Omental fat pad (tissue), 4 donors: ENCODE measurements at places on chromosomes 12 and 14.

DNA sequence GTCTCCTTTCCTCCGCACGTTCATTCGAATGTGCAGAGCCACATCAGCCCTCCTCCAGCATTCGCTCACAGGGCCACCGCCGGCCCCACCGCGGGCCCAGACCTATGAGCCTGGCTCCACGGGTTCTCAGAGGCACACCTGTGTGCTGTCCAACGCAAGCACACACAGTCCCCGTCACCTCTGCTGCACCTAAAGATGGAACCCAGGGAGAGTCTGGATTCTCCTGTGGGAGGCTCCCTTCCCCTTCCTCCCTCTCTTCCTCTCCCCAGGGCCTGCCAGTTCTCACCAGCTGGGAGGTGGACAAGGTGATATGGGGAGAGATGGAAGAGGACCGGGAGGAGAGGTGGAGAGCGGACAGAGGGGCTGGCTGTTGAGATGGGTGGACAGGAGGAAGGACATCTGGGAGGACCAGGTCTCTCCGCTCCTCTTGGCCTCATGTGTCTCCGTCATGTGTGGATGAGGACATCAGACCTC is 4.9 kb upstream of the AQP6 start:
- DNase-seq = no peak

GRCh38 chr12:43957732-43958372 is 122.0 kb downstream of the TMEM117 start:
- no peak for DNase-seq

GRCh38 chr12:25152055-25152454 is 42.9 kb downstream of the DNAI7 start:
- DNase-seq = no peak

DNA sequence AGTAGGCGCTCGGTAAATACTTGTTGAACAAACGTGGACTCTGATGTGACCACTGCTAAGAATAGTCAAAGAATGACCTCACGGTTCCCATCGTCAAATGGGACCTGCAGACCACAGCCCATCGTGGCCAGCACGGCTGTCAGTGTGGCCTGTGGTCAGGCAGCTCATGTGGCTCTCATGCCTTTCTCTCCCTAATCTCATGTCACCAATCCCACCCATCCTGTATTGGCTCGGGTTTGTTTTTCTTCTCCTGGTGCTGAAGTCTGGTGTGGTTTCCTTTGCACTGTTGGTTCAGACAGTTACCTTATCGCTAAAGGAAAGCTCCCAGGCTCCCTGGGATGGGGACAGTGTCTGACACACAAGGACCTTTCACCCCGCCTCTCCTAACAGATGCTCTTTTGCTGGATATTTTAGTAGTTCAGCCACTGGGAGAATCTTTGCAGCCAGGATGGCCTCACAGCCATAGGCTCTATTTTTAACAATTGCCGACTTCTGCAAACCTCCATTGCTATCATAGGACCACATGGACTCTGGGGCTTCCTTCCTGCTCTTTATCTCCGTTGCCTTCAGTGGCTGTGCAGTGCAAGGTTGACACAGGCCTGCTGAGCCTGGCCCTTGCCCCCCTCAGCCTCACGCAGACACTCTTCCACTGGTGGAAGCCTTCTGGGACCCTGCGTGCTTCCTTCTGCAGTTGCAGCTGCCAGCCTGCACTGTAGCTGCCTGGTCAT is 293.1 kb upstream of the FKBP4 start:
- no peak for DNase-seq

GRCh38 chr12:51378749-51379148 is 12.5 kb downstream of the GALNT6 start:
- no peak for DNase-seq

GRCh38 chr12:114254998-114255397 is 150.9 kb downstream of the TBX5 start:
- no peak for DNase-seq

- DNase-seq = no peak
These were observed 32.9 kb downstream of the ARID2 start for GRCh38 chr12:45762185-45763110.

- DNase-seq = no peak
These were observed 37.3 kb upstream of the MYL2 start for GRCh38 chr12:110957652-110958051.

- no peak for DNase-seq
These were observed 164.3 kb upstream of the PDZRN4 start for GRCh38 chr12:41023836-41024235.

DNA sequence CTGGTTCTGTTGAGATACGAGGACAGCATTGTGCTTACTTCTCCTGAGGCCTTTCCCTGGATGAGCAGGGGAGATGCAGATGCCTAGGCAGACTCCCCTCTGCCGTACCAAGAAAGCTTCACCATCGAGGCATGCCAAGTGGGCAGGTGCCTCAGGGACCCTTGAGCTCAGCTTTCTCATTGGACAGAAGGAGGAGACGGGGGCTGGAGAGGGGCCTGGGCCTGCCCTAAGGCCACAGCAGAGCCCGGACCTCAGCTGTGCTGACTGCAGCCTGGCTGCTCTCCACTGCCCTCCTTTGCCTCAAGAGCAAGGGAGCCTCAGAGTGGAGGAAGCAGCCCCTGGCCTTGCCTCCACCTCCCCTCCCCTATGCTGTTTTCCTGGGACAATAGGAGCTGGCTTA is 23.4 kb downstream of the SERPINA1 start:
- no peak for DNase-seq

DNA sequence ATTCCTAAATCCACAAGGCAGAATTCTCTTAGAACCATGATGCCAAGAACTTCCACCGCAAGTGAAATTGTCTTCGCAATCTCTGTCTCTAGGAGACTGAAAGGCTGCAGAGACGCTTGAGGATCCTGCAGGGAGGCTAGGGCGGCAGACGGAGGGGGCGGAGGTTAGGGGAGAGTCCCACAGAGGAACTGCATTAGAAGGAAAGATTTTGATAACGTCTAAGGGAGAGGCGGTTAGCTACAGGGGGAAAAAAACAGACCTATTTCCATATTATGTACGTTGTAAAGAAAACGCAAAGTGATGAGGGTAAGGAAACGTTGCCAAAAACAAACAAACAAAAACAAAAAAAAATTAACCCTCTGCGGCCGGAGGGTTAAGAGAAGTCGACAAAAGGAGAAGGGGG is 595 bp downstream of the KLHL28 start:
- no peak for DNase-seq

- DNase-seq = no peak
These were observed 70.6 kb downstream of the SAMD4A start for GRCh38 chr14:54637270-54638134.

DNA sequence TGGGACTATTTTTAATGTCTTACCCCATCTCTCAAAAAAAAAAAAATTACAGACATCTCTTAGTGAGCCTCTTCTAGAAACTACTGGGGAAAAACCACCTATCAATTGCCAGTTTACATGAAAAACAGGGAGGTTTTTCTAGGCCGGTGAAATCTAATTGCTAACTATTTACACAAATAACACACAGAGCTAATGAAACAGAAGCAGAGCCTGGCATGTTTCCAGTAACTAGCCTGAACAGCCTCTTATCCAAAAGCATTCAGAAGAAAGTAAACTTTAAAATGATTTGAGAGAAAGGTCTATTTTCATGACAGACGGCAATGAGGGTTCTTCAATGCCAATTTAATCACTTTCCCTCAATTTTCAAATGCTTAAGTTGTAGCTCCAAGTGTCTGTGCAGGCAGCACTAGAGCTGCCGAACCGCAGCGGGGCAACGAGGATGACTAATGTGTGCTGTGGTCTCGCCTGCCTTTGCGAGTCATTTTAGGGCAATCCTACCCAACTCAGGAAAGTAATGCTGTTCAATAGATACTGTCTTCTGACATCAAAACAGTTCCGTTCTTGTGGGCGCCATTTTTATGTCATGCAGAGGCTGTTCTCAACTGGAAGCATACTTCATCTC is 84.6 kb downstream of the SETD3 start:
- no peak for DNase-seq

GRCh38 chr12:108875280-108875679 is 4.6 kb upstream of the DAO start:
- no peak for DNase-seq

DNA sequence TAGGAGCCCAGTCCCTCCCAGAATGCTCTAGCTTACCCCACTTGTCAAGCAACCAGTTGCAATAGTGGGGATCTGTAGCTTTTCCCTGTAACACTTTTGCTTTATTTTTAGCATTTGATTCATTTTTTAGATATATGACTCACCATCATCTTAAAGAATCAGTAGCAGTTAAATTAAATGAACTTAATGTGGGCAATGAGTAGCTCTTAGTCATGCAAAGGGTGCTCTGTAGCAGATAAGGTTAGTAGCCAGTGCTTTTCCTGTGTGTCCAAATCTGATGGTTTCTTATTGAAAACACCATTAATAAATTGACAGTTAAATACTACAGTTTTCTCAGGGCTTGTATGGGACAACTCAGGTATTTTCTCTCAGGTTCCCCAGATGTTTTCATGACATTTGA is 311.8 kb downstream of the RERGL start:
- DNase-seq = no peak

GRCh38 chr14:52789118-52789517 is 2.3 kb downstream of the GNPNAT1 start:
- DNase-seq = no peak

DNA sequence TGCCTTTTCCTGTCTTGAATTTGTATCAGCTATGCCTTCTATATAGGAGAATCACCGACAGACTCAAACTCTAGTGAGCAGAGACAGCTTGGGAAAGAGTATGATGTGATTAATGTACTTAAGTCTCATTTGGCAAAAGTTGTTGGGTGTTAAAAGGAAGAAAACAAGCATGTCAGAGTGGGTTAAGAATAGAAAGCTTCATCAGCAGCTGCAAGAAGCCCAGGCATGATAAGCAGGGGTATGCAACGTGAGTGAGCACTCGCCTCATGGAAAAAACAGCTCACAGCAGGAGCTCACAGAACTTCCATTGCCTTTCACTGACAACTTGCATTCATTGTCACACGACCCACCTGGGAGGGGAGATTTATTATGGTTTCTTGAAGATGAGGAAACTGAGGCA is 35.9 kb upstream of the WNK1 start:
- no peak for DNase-seq

- DNase-seq = no peak
These were observed 6.5 kb downstream of the DDX51 start for GRCh38 chr12:132137483-132138125.

- DNase-seq = no peak
These were observed 841.2 kb upstream of the FBXO33 start for GRCh38 chr14:40273417-40273816.

- DNase-seq = no peak
These were observed 12.6 kb upstream of the DENND5B start for GRCh38 chr12:31603546-31604009.

- DNase-seq = no peak
These were observed 126.8 kb upstream of the NCOR2 start for GRCh38 chr12:124694250-124694649.

- no peak for DNase-seq
These were observed 12.5 kb upstream of the FOXN3 start for GRCh38 chr14:89429199-89430181.

DNA sequence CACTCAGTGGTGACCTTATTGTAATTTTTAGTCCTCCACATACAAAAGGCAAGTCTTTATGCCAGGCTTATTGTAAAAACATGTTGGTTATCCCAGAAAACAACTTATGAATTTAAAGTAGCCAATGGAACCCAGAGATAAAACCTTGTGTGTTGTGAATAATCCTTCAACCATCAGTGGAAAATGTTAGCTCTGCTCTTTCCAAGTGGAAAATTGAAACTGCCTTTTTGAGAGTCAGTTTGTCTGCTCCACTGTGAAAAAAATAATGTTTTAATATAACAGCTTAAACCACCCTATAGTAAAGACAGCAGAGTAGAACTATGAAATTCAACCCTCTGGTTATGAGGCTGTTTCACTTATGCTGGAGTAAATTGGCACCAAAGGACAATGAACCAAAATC is 112.0 kb downstream of the TTLL5 start:
- DNase-seq = no peak

- no peak for DNase-seq
These were observed 442.7 kb upstream of the NOVA1 start for GRCh38 chr14:27040552-27040951.

DNA sequence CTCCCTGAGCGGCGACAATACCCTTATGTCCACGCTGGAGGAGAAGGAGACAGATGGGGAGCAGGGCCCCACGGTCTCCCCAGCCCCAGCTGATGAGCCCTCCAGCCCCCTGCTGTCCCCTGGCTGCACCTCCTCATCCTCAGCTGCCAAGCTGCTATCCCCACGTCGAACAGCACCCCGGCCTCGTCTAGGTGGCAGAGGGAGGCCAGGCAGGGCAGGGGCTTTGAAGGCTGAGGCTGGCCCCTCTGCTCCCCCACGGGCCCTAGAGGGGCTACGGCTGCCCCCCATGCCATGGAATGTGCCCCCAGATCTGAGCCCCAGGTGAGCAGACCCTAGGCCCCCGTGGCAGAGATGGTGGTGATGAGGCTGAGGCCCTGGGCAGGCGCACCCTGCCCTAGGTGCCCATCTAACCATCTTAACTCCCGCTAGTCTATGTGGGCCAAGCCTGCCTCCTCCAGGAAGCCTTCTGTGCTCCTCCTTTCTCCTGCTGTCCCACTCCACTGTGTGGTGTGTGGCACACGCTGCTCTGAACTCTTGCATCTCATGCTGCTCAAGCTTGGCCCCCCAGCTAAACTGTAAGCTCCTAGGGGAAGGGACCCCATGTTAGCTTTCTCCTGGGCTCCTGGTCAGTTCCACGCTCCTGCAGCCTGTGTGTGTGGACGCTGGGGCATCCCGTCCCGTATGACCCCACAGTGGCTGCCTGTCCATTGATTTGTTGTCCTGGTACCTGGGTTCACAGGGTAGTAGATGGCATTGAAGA is 12.1 kb downstream of the MCRS1 start:
- DNase-seq = no peak

GRCh38 chr12:47818467-47819137 is 1.1 kb downstream of the HDAC7 start:
- no peak for DNase-seq

DNA sequence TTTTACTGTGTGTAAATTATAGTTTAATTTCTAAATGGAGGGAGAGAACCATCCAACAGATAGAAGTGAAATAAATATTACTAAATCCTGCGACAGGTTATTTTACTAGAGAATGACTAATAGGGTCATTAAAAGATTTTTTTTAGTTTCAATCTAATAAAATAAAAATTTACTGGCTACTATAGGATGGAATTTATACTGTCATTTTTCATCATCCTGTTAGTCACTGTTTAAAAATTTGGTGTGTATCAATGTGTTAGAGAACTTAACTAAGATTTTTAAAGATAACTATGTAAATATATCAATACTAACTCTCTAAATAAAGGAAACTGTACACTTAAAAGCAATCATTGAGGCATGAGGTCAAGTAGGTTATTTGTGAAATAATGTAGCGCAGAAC is 41.1 kb upstream of the CDKN3 start:
- no peak for DNase-seq

GRCh38 chr14:92254786-92255185 is 68.2 kb upstream of the SLC24A4 start:
- DNase-seq = no peak

GRCh38 chr14:95321693-95322455 is 2.2 kb upstream of the CLMN start:
- no peak for DNase-seq

- no peak for DNase-seq
These were observed 17.8 kb upstream of the RPS6KA5 start for GRCh38 chr14:91078095-91078737.

- no peak for DNase-seq
These were observed 20.1 kb upstream of the AKAP5 start for GRCh38 chr14:64444984-64445845.
